ENCODE measurements at places on chromosomes 1 and 21.

DNA sequence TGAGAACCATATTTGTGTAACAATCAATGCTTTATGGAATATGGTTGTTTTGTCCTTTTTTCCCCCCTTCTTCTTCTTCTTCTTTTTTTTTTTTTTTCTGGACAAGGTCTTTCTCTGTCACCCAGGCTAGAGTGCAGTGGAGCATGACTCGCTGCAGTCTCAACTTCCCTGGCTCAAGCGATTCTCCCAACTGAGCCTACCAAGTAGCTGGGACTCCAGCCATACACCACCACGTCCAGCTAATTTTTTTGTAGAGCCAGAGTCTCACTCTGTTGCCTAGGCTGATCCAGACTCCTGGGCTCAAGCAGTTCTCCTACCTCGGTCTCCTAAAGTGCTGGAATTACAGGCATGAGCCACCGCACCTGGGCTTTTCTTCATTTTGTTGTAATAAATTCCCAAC, 86.7 kb downstream of the FMN2 start:
- DNase-seq = no peak

DNA sequence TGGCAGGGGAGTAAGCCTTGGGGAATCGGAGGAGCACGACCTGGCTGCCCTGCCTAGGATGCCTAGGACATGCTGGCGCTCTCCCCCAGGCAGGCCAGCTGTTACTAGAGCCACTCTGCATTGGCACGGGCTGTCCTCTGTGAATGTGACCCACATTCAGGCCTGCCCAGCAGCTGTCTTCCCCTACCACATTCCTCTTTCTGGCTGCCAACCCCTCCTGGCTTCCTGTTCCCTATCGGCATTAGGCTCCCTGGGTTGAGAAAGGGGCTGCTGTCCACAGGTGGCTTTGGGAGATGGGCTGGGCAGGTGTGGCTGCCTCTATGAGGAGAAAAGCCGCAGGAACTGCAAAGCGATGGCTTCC, 2.3 kb upstream of the NFASC start:
- DNase-seq = no peak

- DNase-seq = no peak
These were observed 30.4 kb downstream of the ATP2B4 start for GRCh38 chr1:203656796-203657747.

DNA sequence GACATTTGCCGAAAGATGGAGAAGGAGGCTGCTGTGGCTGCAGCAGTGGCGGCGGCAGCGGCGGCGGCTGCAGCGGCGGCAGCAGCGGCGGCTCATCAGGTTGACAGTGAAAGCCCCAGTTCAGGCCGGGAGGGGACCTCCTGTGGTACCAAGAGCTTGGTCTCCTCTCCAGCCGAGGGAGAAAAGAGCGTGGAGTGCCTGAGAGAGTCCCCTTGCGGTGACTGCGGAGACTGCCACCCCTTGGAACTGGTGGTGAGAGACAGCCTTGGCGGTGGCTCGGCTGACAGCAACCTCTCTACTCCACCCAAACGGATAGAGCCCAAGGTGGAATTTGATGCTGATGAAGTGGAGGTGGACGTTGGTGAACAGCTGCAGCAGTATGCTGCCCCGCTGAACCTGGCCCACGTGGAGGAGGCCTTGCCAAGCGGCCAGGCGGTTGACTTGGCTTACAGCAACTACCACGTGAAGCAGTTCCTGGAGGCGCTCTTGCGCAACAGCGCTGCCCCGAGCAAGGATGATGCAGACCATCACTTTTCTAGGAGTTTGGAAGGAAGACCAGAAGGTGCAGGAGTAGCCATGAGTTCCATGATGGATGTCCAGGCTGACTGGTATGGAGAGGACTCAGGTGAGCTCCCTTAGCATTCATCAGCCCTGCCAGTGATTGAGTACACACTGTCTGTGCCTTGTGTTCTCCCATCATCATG, 6.3 kb downstream of the ZBTB8B start:
- DNase-seq = no peak
